ENCODE measurements at places on chromosomes 3 and 15. TPM values are rescaled to one million over a fixed set of nuclear protein-coding genes. Genes with fewer than 3 reads are reported as not detected.

Gene GPR171
- 8.9 TPM for polyA plus RNA-seq

Gene SPTBN5
- polyA plus RNA-seq, result 0.92 TPM

Gene TRH
- not detected for polyA plus RNA-seq

Gene PYGO1
- polyA plus RNA-seq, result 0.23 TPM

Gene C3orf49
- polyA plus RNA-seq, result not detected

Gene MORC1
- polyA plus RNA-seq, result 0.03 TPM

Gene EEFSEC
- 12.5 TPM for polyA plus RNA-seq

Gene TIMP4
- 5.4 TPM for polyA plus RNA-seq

Gene ARHGEF26
- polyA plus RNA-seq, result 5.4 TPM

Gene PLAAT1
- polyA plus RNA-seq, result not detected

Gene COMMD2
- polyA plus RNA-seq, result 12.1 TPM

Gene PTH1R
- 3.6 TPM for polyA plus RNA-seq

- no peak overlapping the region for H3K4me3 ChIP-seq
- no peaks in the 10 kb centered on the region for H3K4me1 ChIP-seq
- no peak overlapping the region for H3K27ac ChIP-seq
- DNase-seq, result no peak
- no peaks in the 10 kb centered on the region for H3K27me3 ChIP-seq
- no peaks in the 10 kb centered on the region for H3K36me3 ChIP-seq
Observed at GRCh38 chr3:127472506-127472905, 118.0 kb downstream of the TPRA1 start.

DNA sequence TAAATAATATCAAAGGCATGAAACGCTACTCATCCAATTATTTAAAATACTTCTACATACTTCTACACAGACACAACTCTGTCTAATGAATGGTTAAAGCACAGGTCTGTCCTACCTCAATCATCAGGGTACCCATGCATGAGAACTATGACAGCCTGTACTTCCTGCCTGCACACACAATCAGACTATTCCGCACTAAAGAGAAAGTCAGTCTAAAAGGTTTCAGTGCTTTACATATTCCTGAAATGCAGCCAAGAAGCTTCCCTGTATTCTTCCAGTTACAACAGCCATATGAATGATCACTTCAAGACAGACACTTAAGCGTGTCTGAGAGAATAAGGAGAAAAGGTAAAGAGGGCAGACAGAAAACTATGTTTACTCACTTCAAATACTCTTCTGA is 58.8 kb downstream of the TUBGCP4 start:
- H3K4me3 ChIP-seq, result no peak overlapping the region
- no peak overlapping the region for H3K27ac ChIP-seq
- H3K27me3 ChIP-seq, result no peaks in the 10 kb centered on the region

GRCh38 chr3:12832350-12833221 is 8.8 kb downstream of the RPL32 start:
- H3K4me3 ChIP-seq, result no peak overlapping the region
- peaks cover 100% of the 10 kb centered on the region for H3K36me3 ChIP-seq
- no peak overlapping the region for H3K27ac ChIP-seq
- H3K4me1 ChIP-seq, result no peaks in the 10 kb centered on the region
- no peaks in the 10 kb centered on the region for H3K27me3 ChIP-seq

DNA sequence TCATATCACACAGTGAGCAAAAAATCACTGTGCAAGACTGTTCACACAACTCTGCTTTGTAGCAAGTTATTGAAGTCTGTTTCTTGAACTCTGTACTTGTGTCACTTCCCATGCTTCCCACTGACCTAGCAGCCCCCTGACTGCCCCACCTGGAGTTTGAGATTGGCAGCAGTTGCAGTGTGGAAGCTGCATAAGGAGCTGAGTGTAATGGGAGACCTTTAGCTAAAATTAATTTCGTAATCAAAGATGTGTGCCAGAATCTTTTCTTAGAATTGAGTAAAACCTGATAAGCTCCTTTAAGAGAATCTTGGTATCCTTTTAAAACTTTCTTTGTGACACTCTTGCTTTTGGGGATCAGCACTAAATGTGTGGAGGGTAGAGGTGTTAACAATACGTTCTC is 42.8 kb downstream of the NKIRAS1 start:
- no peak overlapping the region for H3K4me3 ChIP-seq
- no peak overlapping the region for H3K27ac ChIP-seq
- no peak for DNase-seq
- H3K36me3 ChIP-seq, result no peaks in the 10 kb centered on the region
- no peaks in the 10 kb centered on the region for H3K27me3 ChIP-seq

DNA sequence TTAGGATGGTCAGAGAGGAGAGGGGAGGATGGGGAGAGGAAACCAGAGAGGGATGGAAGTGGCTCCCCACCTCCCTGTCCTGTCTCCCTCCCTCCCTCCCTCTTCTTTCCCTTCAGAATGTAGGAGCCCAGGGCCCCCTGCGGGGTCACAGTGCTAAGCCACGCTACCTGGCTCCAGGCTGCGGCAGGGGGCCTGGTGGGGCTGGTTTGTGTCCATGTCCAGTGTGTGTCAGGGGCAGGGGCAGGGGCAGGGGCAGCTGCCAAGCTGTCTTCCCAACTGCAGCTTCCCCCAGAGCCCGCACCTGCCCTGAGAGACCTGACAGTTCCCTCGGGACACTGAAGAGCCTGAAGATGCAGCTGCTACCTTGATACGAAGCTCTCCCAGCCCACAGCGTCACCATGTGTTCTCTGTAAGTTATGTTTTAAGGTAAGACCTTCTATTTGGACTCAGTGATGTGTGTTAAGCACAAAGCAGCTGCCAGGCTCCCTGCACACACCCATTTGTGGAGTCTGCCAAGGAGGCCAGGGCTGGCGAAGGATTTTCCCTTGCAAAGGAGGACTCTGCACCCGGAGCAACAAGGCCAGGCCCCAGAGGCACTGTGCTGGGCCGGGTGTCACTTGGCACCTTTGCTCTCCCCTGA is 121.8 kb upstream of the SMAD3 start:
- H3K36me3 ChIP-seq, result no peaks in the 10 kb centered on the region
- H3K27ac ChIP-seq, result no peak overlapping the region
- no peak overlapping the region for H3K4me3 ChIP-seq
- DNase-seq, result peak; percentile 39

DNA sequence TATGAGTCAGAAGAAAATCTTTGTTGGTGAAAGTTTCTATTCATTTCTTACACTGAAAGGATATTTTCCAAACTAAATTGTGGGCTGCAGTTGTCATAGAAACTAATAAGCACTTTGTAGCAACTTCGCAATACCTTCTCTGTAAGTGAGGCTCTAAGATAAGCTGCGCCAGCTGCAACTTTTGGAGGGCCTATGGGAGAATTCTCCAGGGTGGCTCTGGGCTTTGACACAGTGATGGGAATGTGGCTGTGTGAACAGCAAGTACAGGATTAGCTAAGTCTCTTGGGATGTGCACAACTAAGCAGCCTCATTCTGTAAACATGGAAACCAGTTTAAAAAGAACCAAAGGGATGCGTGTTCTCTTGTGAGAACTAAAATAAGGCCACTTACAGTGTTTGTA is 124.6 kb upstream of the SGO1 start:
- H3K36me3 ChIP-seq, result no peaks in the 10 kb centered on the region
- no peak for DNase-seq
- H3K27ac ChIP-seq, result no peak overlapping the region
- no peaks in the 10 kb centered on the region for H3K4me1 ChIP-seq
- H3K27me3 ChIP-seq, result no peaks in the 10 kb centered on the region
- H3K4me3 ChIP-seq, result no peak overlapping the region

- DNase-seq, result peak; percentile 92
- no peaks in the 10 kb centered on the region for H3K36me3 ChIP-seq
- H3K4me1 ChIP-seq, result no peaks in the 10 kb centered on the region
- H3K4me3 ChIP-seq, result no peak overlapping the region
Observed at GRCh38 chr15:20340931-20341661, 200.5 kb downstream of the GOLGA6L6 start.

- no peak for DNase-seq
- no peaks in the 10 kb centered on the region for H3K4me1 ChIP-seq
- H3K36me3 ChIP-seq, result peaks cover 45% of the 10 kb centered on the region
Observed at GRCh38 chr15:42358141-42358540, 1.2 kb upstream of the CAPN3 start.

DNA sequence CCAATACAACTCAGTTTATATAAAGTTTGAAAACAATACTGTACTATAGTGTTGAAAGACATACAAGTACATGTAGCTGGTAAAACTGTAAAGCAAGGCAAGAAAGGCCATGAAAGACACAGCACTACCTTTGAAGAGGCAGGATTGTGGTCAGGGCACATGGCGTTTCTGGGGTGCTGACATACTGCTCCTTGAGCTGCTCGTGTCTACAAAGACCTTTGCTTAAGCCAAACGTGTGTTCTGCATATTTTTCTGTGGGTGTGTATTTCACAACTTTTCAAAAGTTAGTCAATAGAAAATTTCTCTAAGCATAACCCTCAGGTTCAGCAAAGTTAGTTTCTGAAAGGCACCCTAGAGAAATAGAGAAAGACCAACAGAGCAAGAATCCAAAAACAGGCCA is 14.1 kb upstream of the TOPAZ1 start:
- H3K27ac ChIP-seq, result no peak overlapping the region
- H3K4me1 ChIP-seq, result no peaks in the 10 kb centered on the region
- H3K4me3 ChIP-seq, result no peak overlapping the region
- no peak for DNase-seq

GRCh38 chr3:94596887-94597566 is 534.2 kb downstream of the NSUN3 start:
- H3K27me3 ChIP-seq, result no peaks in the 10 kb centered on the region
- H3K4me3 ChIP-seq, result no peak overlapping the region
- H3K27ac ChIP-seq, result no peak overlapping the region
- DNase-seq, result no peak
- no peaks in the 10 kb centered on the region for H3K4me1 ChIP-seq

DNA sequence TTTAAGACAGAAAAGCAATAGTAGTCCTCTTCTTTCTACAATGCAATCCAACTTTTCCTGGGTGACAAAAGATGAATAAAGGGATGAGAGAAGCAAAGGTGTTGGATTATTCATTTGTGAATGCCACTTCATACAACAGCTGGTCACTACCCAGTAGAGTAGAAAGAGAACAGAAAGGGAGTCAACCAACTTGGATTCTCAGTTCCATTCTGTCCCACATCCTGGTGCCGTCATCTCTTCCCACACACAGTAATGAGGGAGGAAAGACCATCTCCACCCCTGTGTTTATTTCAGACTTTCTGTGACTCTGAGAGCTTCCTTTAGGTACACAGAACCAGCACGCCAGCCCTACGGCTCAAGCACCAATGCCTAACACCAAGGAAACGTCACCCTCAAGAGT is 71.0 kb downstream of the FOXP1 start:
- H3K27me3 ChIP-seq, result no peaks in the 10 kb centered on the region
- H3K36me3 ChIP-seq, result no peaks in the 10 kb centered on the region
- H3K4me3 ChIP-seq, result no peak overlapping the region
- H3K4me1 ChIP-seq, result no peaks in the 10 kb centered on the region

GRCh38 chr15:55999658-56000057 is 6.2 kb upstream of the NEDD4 start:
- no peaks in the 10 kb centered on the region for H3K36me3 ChIP-seq
- H3K27ac ChIP-seq, result no peak overlapping the region
- no peak overlapping the region for H3K4me3 ChIP-seq
- DNase-seq, result no peak

DNA sequence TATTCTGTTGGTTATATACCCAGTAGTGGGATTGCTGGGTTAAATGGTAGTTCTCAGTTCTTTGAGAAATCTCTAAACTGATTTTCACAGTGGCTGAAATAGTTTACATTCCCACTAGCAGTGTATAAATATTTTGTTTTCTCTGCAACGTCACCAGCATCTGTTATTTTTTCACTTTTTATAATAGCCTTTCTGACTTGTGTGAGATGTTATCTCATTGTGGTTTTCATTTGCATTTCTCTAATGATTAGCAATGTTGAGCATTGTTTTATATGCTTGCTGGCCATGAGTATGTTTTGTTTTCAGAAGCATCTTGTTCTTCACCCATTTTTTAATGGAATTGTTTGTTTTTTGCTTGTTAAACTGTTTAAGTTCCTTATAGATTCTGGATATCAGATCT is 612.7 kb upstream of the SGO1 start:
- H3K4me3 ChIP-seq, result no peak overlapping the region
- no peaks in the 10 kb centered on the region for H3K36me3 ChIP-seq
- H3K4me1 ChIP-seq, result no peaks in the 10 kb centered on the region
- no peak overlapping the region for H3K27ac ChIP-seq
- H3K27me3 ChIP-seq, result no peaks in the 10 kb centered on the region
- DNase-seq, result no peak

DNA sequence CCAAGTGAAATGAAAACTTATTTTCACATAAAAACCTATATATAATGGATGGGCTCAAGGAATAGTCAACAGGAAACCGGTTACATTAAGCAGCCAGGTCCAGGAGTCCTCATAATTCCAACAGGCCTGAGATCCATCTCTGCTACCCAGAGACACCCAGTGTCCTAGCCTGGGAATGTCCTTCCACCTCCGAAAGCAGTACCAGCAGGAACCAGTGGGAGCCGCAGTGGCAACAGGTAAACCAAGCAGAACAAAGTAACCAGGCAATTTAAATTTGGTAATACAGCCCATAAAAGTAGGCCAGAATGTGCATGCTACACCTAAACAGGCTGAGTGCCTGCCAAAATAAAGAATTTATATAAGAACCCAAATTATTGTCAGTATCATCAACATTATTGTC is 195.6 kb downstream of the ZBBX start:
- H3K4me3 ChIP-seq, result no peak overlapping the region
- DNase-seq, result no peak
- no peaks in the 10 kb centered on the region for H3K4me1 ChIP-seq
- H3K36me3 ChIP-seq, result no peaks in the 10 kb centered on the region
- no peak overlapping the region for H3K27ac ChIP-seq

DNA sequence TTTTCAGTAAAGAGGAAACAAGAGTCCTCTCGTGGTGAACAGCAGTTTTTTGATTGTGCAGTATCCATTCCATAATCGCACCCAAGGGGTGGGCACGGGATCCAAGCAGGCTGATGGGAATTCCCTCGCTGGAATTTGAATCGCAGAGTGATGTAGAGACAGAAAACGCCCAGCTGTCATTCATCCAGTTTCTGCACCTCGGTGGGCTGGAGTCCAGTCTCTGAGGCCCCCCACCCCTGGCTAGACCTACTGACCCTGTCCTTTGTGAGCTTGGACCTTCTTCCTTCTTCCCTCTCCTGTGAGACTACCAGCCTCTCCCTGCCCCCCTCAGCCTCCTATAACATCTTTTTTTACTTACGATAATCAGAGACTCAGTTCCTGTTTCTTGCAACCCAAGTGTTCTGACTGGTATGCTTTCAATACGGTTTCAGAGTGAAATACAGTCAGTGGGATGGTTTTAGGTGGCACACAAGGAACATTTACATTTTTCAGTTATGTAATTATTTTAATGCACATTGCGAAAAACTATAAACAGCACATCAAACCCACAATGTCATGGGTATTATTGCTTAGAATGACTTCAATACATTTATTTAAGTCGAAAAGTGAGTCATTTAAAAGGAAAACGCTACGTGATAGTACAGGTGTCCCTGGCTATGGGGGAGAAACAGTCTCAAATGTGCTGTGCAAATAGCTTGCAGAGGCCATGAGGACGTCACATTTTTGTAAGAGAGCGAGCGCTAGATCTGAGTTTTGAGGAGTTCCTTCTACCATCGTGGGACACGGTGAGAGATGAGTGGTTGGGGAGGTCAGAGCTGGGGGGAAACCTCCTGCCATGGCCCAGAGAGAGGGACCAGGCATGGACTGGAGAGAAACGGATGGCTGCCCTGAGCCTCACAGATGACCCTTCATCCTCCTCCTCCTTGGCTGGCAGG is 37.5 kb upstream of the CHST2 start:
- no peaks in the 10 kb centered on the region for H3K4me1 ChIP-seq
- DNase-seq, result no peak
- no peak overlapping the region for H3K27ac ChIP-seq
- H3K36me3 ChIP-seq, result no peaks in the 10 kb centered on the region
- H3K27me3 ChIP-seq, result no peaks in the 10 kb centered on the region

Data from sigmoid colon (tissue), 7 donors.